WTC11 (cell line): ENCODE measurements at places on chromosomes 11 and 22. TPM values are rescaled to one million over a fixed set of nuclear protein-coding genes. Genes with fewer than 3 reads are reported as not detected.

DNA sequence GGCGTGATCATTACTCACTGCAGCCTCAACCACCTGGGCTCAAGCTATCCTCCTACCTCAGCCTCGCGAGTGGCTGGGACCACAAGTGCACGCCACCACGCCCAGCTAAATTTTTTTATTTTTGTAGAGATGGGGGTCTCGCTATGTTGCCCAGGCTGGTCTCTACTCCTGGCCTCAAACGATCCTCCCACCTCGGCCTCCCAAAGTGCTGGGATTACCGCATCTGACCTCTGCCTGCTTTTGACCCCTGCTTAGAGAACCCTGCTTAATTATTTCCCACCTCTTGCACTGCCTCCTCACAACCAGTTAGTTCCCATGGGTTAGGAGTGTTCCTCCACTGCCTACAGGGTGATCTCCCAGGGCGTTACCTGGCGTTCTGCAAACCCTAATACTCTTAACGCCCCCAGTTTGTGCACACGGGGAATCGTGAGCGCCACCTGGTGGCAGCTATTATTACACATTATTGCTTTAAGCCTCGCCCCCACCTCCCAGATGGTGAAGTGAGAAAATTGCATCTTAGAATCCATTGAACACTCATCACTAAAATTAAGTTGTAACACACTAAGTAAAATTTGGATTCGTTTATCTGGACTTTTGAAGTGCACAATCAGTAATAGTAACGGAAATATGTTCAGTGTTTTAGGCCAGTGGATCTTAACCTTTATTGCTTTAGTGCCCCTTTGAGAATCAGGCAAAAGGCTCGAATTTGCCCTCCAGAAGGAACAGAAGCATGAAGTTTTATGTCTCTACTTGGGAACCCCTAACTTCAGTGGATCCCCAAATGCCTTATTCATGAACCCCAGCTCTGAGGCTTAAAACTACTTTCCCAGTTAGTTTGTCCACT, 61.4 kb upstream of the ASPHD2 start:
- H3K27me3 ChIP-seq = peaks cover 8% of the 10 kb centered on the region; the same call in 1 of the 2 replicates
- H3K4me3 ChIP-seq = no peak overlapping the region

DNA sequence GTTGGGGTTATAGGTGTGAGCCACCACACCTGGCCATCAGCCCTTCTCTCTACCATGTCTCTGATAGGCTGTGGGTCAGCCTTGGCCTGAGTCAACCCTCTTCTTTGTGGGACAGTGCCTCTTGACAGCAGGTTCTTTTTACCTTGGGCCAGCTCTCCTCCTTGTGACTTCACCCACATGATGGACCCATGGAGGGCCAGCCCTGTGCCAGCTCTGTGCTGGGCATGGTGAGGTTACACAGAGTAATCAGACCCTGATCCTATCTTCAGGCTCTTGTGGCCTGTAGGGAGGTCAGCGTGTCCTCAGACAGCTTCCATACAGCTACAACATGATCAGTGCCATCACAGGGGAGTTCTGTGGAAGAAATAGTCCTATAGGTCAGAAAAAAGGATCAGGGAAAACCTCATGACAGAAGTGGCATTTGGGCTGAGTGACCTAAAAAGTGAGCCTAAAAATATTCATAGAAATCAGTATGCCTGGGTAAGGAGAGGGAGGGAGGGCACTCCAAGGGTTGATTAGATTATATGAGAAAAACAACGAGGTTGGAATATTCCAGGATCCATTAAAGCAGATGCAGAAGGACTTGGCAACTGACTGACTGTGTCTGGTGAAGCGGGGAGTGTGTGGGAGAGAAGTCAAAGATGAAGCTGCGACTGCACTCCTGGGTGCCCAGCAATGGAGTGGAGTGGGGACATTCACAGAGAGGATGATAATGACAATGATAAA, 17.1 kb downstream of the OTOG start:
- no peaks in the 10 kb centered on the region for H3K4me1 ChIP-seq
- no peaks in the 10 kb centered on the region for H3K27me3 ChIP-seq
- DNase-seq = no peak
- no peak overlapping the region for H3K4me3 ChIP-seq
- no peak overlapping the region for H3K27ac ChIP-seq

GRCh38 chr11:75562048-75562835, at the start of gene SERPINH1:
Gene SERPINH1, plus strand, starts transcription at chr11:75562253. Its CDS starts 4,097 bp downstream, at chr11:75566350.
- H3K4me3 ChIP-seq = peak within 1 kb of the TSS; percentile 96
- H3K27ac ChIP-seq = peak within 1 kb of the TSS; percentile 99
- H3K36me3 ChIP-seq = peaks cover 15% of the 10 kb centered on the region
- DNase-seq = peak; percentile 78

GRCh38 chr22:19843107-19843856, 11.4 kb downstream of the GNB1L start:
- H3K36me3 ChIP-seq = peaks cover 10% of the 10 kb centered on the region
- peaks cover 9% of the 10 kb centered on the region for H3K4me1 ChIP-seq
- H3K4me3 ChIP-seq = no peak overlapping the region

PAFAH1B2 gene
- 132 to 138 TPM (median 133 TPM) in 3 replicates for total RNA-seq

DNA sequence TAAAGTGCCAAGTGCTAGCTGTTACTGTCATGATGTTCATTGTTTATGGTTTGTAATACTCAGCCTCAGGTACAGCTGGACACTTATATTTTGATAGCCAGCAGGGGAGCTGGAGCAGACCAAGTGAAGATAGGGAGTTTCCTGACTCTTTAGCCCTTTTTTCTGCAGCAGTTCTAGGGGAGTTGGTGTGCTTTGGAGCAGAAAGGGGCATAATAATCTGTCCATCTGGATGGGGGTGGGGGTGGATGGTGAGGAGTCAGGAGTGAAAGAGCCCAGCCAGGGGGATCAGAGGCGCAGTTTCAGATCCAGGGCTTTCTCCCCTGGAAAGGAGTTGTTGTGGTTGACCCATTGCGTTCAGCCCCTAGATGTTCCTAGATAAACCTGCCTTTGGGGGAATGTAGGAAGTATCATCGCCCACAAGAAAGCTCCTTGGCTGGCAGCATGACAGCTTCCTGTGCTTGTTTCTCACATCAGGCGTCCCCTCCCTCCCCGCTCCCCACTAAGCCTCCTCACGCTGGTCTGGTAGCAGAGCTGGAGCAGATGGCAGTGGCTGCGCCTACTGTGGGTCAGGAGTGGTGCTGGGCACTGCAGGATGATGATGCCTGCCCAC, 41.9 kb downstream of the MED15 start:
- DNase-seq = no peak
- no peaks in the 10 kb centered on the region for H3K27me3 ChIP-seq
- no peak overlapping the region for H3K4me3 ChIP-seq
- peak overlapping the region; percentile 58; the same call in 1 of the 2 replicates for H3K27ac ChIP-seq
- peaks cover 26% of the 10 kb centered on the region for H3K4me1 ChIP-seq
- H3K36me3 ChIP-seq = peaks cover 12% of the 10 kb centered on the region

DNA sequence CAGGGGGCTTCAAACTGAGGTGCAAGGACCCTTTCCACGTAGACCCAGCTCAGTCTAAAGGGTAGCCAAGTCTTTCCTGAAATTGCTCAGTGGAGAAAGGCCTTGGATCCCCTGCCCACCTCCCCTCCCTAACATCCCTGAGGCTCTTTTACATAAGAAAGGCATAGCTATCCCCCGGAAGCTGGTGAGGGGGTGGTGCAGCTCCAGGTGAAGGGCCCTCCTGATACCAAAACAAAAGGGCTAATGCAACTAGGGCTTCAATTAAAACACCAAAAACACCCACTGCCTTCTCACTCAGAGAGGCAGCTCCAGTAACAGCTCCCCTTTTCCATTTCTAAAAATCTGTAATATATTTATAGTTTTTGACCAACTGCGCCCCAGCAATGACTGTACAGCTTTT, 5.8 kb downstream of the SHANK2 start:
- peak; percentile 78 for DNase-seq
- H3K36me3 ChIP-seq = peaks cover 13% of the 10 kb centered on the region
- peaks cover 89% of the 10 kb centered on the region for H3K4me1 ChIP-seq

- no peaks in the 10 kb centered on the region for H3K4me1 ChIP-seq
- no peak overlapping the region for H3K27ac ChIP-seq
- no peak for DNase-seq
- peaks cover 3% of the 10 kb centered on the region; the same call in 1 of the 2 replicates for H3K27me3 ChIP-seq
Observed at GRCh38 chr22:28497188-28497587, 182.5 kb downstream of the TTC28 start.

GRCh38 chr11:118000850-118001228, 14.6 kb downstream of the IL10RA start:
- no peak for DNase-seq
- no peak overlapping the region for H3K27ac ChIP-seq
- H3K4me1 ChIP-seq = peaks cover 11% of the 10 kb centered on the region

GALNT18 gene
- total RNA-seq = 4.4 to 5.0 TPM (median 5.0 TPM) in 3 replicates

GRCh38 chr22:35728639-35729308, 11.1 kb downstream of the APOL5 start:
- no peaks in the 10 kb centered on the region for H3K36me3 ChIP-seq
- no peak overlapping the region for H3K4me3 ChIP-seq
- H3K27ac ChIP-seq = no peak overlapping the region
- H3K4me1 ChIP-seq = 0 out of 2 replicates have a peak, but pooled peaks cover 4% of the 10 kb centered on the region
- no peaks in the 10 kb centered on the region for H3K27me3 ChIP-seq

- H3K27me3 ChIP-seq = no peaks in the 10 kb centered on the region; the same call in 1 of the 2 replicates
- no peak overlapping the region for H3K4me3 ChIP-seq
- DNase-seq = no peak
- no peak overlapping the region for H3K27ac ChIP-seq
- no peaks in the 10 kb centered on the region for H3K36me3 ChIP-seq
Observed at GRCh38 chr11:45217991-45218390, 68.2 kb downstream of the SYT13 start.

ZNF214 gene
- total RNA-seq = 3.5 to 4.1 TPM (median 4.0 TPM) in 3 replicates

OR4A16 gene
- total RNA-seq = not detected in 3 replicates

GRCh38 chr11:80944758-80945157, 1503.9 kb upstream of the TENM4 start:
- no peak overlapping the region for H3K27ac ChIP-seq
- no peaks in the 10 kb centered on the region for H3K27me3 ChIP-seq
- H3K4me1 ChIP-seq = peaks cover 13% of the 10 kb centered on the region
- peaks cover 7% of the 10 kb centered on the region; the same call in 1 of the 2 replicates for H3K36me3 ChIP-seq
- DNase-seq = no peak

GRCh38 chr11:16136792-16137390, 219.5 kb downstream of the SOX6 start:
- H3K4me3 ChIP-seq = no peak overlapping the region
- peaks cover 11% of the 10 kb centered on the region for H3K36me3 ChIP-seq
- H3K27me3 ChIP-seq = no peaks in the 10 kb centered on the region
- no peak overlapping the region for H3K27ac ChIP-seq
- H3K4me1 ChIP-seq = peaks cover 5% of the 10 kb centered on the region

- H3K27me3 ChIP-seq = peaks cover 96% of the 10 kb centered on the region
- no peaks in the 10 kb centered on the region for H3K36me3 ChIP-seq
- peak overlapping the region; percentile 87; the same call in 1 of the 2 replicates for H3K4me3 ChIP-seq
- no peak overlapping the region for H3K27ac ChIP-seq
Observed at GRCh38 chr11:73648571-73649046, 2.2 kb downstream of the PLEKHB1 start.

GRCh38 chr11:70175236-70175698, 27.8 kb upstream of the FADD start:
- H3K27ac ChIP-seq = 0 out of 2 replicates have a peak overlapping the region, but pooled peaks have one; percentile 33
- H3K4me3 ChIP-seq = no peak overlapping the region
- H3K36me3 ChIP-seq = no peaks in the 10 kb centered on the region
- H3K4me1 ChIP-seq = peaks cover 24% of the 10 kb centered on the region

RAB36 gene
- 0.89 to 1.8 TPM (median 1.1 TPM) in 3 replicates for total RNA-seq

PGA4 gene
- 0.32 to 1.3 TPM in 2 of 3 replicates, not detected in the other for total RNA-seq

HTR3A gene
- 4.1 to 6.0 TPM (median 5.0 TPM) in 3 replicates for total RNA-seq

GRCh38 chr11:69391192-69392103, 90.0 kb upstream of the LINC01488 start:
- DNase-seq = no peak
- peaks cover 11% of the 10 kb centered on the region for H3K27me3 ChIP-seq
- no peaks in the 10 kb centered on the region for H3K4me1 ChIP-seq
- H3K27ac ChIP-seq = no peak overlapping the region
- H3K4me3 ChIP-seq = no peak overlapping the region
- H3K36me3 ChIP-seq = peaks cover 21% of the 10 kb centered on the region

GRCh38 chr22:33056690-33057089, 1.5 kb downstream of the SYN3 start:
- H3K27me3 ChIP-seq = peaks cover 86% of the 10 kb centered on the region
- H3K4me3 ChIP-seq = peak overlapping the region; percentile 76
- peaks cover 69% of the 10 kb centered on the region for H3K4me1 ChIP-seq
- H3K36me3 ChIP-seq = peaks cover 9% of the 10 kb centered on the region; the same call in 1 of the 2 replicates
- no peak for DNase-seq
- H3K27ac ChIP-seq = no peak overlapping the region

GRCh38 chr22:37472418-37473006, 13.7 kb downstream of the MFNG start:
- no peaks in the 10 kb centered on the region; the same call in 1 of the 2 replicates for H3K27me3 ChIP-seq
- peak; percentile 79 for DNase-seq
- H3K36me3 ChIP-seq = no peaks in the 10 kb centered on the region
- no peak overlapping the region for H3K27ac ChIP-seq
- H3K4me3 ChIP-seq = no peak overlapping the region
- H3K4me1 ChIP-seq = 0 out of 2 replicates have a peak, but pooled peaks cover 3% of the 10 kb centered on the region

CLCF1 gene
- 0.48 to 0.92 TPM (median 0.92 TPM) in 3 replicates for total RNA-seq

OR10A2 gene
- not detected in 3 replicates for total RNA-seq

RASSF10 gene
- total RNA-seq = 2.6 to 3.2 TPM (median 2.9 TPM) in 3 replicates

ENTHD1 gene
- total RNA-seq = not detected in 3 replicates

DNA sequence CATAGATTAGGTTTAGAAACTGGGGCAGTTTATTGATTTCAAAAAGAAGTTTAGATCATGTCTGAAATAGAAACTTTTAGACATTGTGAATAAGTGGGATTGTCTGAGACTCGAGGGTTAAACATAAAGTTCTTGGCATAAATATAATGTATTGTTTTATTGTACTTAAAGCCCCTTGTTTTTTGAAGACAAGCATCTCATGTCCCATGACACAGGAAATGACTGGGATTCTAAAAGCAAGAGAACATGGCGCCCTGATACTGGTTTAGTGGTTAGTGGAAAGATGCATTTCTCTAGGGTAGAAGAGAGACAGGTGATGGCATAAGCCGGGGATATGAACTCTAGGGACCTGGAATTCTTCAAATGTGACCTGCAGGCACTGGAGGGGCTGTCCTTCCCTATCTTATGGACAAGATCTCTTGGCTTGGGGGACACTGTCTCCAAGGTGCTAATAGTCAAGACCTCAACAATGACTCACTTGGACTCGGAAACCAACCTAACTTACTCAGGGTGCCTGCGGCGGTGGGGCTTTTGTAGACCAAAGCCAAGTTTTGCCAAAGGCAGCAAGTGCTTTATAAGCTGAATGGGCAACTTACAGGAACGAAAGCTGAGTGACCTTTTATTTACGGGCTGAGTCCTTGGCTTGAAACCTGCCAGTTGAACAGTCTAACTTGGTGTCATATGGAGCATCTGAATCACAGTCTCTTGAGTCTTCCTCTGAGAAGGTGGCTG, 48.2 kb downstream of the UBASH3B start:
- DNase-seq = no peak
- no peak overlapping the region for H3K4me3 ChIP-seq
- H3K27me3 ChIP-seq = no peaks in the 10 kb centered on the region
- no peak overlapping the region for H3K27ac ChIP-seq
- H3K4me1 ChIP-seq = peaks cover 4% of the 10 kb centered on the region; the same call in 1 of the 2 replicates

SFI1 gene
- total RNA-seq = 37.9 to 43.6 TPM (median 38.7 TPM) in 3 replicates

KRTAP5-9 gene
- total RNA-seq = not detected in 3 replicates

DNA sequence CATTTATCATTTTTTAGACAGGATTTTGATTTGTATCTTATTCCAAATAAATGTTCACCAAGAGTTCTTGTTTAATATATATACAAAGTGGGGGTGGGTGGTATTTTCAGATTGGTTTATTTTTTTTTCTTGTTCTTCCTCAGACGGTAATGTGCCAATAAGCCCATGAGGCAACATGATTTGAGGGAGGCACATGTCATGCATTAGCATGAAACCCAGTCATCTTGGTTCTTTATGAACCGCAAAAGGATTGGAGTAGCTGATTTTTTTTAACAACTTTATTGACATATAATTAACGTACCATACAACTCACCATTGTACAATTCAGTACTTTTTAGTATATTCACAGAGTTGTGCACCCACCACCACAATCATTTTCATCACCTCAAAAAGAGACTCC, 2.7 kb downstream of the BCL2L13 start:
- no peak overlapping the region for H3K4me3 ChIP-seq
- H3K27ac ChIP-seq = no peak overlapping the region
- peaks cover 10% of the 10 kb centered on the region for H3K4me1 ChIP-seq
- peaks cover 12% of the 10 kb centered on the region for H3K36me3 ChIP-seq

GUCY1A2 gene
- 0.71 to 0.90 TPM (median 0.76 TPM) in 3 replicates for total RNA-seq

ADSL gene
- total RNA-seq = 133 to 154 TPM (median 136 TPM) in 3 replicates

ALDH3B1 gene
- 0.30 to 0.53 TPM (median 0.46 TPM) in 3 replicates for total RNA-seq

PAMR1 gene
- 2.3 to 3.2 TPM (median 2.8 TPM) in 3 replicates for total RNA-seq
